ENCODE measurements at places on chromosomes 16 and 17.

- no peak for DNase-seq
Observed at GRCh38 chr17:77755410-77755963, 203.0 kb upstream of the TNRC6C start.

DNA sequence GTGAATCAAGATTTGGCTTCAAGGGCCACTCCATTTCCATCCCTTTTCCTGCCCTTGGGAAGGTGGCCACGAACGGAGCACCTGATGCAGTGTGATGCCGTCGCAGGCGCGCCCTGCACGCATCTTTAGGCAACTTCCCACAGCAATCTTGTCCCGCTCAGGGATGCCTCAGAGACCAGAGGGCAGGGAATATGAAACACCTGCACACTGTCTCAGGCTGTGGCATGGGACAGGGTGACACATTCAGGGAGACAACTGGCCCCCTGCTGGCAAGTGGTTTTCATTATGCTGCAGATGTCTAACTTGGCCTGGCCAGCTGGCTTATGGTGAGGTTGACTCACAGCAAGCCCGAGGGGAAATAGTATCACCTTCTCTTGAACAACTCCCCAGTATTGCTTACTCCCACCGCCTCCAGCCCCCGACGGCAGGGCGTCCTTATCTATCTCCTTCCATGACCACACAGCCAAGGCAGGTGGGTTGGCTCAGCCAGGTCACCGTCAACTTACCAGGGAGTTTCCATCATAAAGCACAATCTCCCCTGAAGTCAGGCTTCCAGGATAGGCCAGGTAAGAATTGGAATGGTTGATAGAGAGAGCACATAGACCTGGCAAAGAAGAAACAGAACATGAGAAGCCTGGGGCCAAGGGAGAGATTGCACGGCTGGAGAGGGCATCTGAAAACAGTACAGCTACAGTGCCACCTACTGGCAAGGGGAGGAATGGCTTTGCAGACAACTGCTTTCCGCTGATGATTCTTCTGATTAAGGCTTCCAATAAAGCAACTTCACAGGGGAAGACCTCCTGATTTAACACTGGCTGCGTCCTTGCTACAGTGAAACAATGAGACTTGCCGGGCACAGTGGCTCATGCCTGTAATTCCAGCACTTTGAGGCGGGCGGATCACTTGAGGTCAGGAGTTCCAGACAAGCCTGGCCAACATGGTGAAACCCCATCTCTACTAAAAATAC, 21.1 kb downstream of the WIPI1 start:
- peak; percentile 72 for DNase-seq

GRCh38 chr16:2147378-2147777, 1.0 kb upstream of the RAB26 start:
- no peak for DNase-seq

- DNase-seq: no peak
Observed at GRCh38 chr17:12098568-12098967, 77.9 kb downstream of the MAP2K4 start.

GRCh38 chr16:88375996-88376834, 6.5 kb upstream of the ZNF469 start:
- DNase-seq: peak; percentile 68

- DNase-seq: no peak
Observed at GRCh38 chr17:50620237-50620636, 14.4 kb upstream of the ABCC3 start.

- DNase-seq: peak; percentile 93
Observed at GRCh38 chr16:85321509-85322271, 209.4 kb upstream of the CIBAR2 start.

DNA sequence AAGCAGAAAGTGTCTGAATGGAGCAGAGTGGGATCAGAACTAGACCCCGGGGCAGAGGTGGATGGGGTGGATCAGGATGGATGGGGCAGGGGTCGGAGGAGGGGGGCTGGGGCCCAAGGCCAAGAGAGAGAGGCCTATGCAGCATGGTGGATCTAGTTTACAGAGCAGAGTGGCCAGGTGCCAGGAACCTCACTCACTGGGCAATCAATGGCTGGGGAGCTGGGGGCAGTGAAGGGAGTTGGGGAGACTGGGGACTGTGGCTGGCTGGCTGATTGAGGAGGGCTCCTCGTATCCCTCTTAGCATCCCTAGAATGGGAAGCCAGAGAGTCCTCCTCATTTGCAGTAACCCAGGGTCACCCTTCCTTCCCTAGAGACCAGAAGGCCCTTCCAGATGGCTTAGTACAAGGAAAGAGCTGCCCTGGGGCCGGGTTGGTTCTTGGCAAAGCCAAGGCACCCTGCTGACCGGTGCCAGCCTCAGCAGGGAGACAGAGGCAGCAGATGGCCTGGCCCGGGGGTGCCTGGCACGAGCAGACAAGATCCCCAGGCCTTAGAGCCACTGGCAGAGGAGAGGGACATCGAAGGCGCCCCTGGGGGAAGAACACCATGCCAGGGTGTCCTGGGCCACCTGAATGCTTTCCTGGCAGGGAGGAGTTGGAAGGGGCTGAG, 36.8 kb downstream of the SRCIN1 start:
- no peak for DNase-seq

- DNase-seq: no peak
Observed at GRCh38 chr17:63645775-63646487, 23.7 kb downstream of the MAP3K3 start.

- no peak for DNase-seq
Observed at GRCh38 chr17:74445158-74445557, 13.3 kb downstream of the GPRC5C start.

All from muscle of arm (tissue), 14 donors.